NCI-H526 (cell line): ENCODE measurements at places on chromosomes 1 and 21.
A peak's percentile ranks its signal among the peaks of the same experiment; 100 is the strongest.

GRCh38 chr1:46936788-46937187 is 4.5 kb downstream of the CYP4A11 start:
- no peak for DNase-seq

- DNase-seq = no peak
These were observed 170.2 kb downstream of the TNR start for GRCh38 chr1:175572932-175573868.

GRCh38 chr1:182317611-182318161 is 73.9 kb downstream of the GLUL start:
- DNase-seq = peak; percentile 89

- no peak for DNase-seq
These were observed 69.4 kb downstream of the LRRC8D start for GRCh38 chr1:89890085-89890752.

GRCh38 chr1:14924455-14925331 is 228.9 kb upstream of the TMEM51 start:
- peak; percentile 59 for DNase-seq

DNA sequence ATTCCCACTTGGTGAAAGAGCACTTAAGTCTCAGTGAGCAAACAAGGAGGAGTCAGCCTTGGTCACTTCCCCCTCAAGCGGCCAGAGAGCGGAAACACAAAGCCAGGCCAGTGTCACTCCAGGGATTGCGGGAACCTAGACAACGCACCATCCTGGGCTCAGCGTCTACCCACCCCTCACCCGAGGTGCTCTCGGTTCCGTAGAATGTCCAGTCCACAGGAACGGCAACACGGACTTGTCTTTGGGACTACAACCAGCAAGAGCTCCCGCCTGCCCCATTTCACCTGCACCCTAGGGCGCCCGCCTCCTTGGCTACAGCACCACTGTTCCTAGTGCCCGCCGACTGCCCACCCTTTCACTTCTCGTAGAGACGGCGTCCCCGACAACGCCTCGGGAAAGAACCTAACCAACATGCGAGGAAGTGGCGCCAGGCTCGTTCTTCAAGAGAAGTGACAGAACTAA is 509 bp downstream of the GDAP2 start:
- peak; percentile 18 for DNase-seq

GRCh38 chr1:26739329-26739914 is 43.6 kb downstream of the ARID1A start:
- DNase-seq = no peak

DNA sequence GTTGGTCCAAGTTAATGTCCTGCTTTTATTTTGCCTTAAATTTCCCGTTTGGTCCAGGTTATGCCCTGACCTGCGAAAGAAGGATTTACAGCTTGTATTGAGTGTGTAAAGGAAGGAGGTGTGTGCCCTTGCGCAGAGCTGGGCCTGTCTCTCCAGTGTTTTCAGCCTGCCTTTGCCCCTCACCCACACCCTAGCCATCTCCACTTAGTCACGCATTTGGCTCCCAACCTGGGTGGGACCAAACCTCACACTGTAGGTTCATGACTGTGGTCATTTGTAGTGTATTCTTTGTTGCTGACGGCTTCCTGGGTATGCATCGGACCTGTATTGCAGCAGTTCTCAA is 572 bp upstream of the SRSF10 start:
- DNase-seq = peak; percentile 50

GRCh38 chr1:901108-901859 is 22.4 kb upstream of the SAMD11 start:
- DNase-seq = peak; percentile 59

DNA sequence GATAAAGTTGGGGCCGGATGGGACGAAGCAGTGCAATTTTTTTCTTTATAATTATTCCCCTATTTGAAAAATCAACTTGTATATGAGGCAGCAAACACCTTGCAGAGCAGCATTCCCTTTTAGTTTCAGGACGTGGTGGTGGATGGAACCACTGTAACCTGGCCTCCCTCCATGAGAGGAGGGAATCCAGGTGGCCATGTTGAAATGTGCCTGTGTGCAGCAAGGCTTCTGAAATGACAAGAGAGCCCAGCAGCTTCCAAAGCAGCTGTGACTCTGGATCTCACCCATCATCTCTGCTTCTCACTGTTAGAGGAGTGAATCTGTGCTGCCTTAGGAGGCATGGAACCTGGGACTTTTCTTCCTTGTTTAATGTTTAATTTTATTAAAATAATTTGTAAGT is 42.3 kb downstream of the NFIA start:
- no peak for DNase-seq

DNA sequence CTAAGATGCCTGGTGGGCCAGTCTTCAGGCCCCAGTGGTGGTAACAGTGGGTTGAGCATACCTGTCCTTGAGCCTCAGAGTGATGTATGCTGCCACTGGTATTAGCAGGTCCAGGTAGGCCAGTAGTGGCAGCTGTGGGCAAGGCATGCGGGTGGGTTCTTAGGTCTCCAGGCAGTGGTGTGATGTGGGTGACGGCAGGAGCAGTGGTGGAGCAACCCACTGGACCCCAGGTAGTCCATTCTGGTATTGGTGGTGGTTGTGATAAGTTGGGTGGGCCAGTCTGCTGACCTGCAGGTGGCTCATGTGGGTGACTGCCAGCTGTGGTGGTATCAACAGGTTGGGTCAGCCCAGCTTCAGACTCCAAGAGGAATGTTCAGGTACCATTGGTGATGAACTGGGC is 165.0 kb upstream of the GORAB start:
- DNase-seq = no peak

GRCh38 chr1:43214501-43215444 is 42.6 kb downstream of the CFAP57 start:
- no peak for DNase-seq

DNA sequence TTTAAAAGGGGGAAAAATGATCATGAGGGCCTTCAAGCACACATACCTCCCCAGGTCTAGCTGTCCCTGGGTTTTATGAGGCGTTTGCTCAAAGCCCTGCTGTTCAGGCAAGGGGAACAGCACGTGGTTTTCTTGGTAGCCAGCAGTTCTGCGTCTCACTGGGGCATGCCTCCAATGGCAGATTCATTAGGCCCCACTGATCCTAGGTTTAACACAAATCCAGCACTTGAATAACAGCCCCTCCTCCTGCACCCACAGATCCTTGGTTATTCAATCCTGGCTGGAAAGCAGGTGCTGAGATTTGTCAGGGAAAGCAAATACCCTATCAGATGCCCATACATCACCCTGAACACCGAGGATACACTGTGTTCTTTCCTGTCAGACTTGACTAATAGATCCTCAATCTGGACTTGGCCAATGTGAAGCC is 106.4 kb downstream of the ZC3H11B start:
- no peak for DNase-seq

DNA sequence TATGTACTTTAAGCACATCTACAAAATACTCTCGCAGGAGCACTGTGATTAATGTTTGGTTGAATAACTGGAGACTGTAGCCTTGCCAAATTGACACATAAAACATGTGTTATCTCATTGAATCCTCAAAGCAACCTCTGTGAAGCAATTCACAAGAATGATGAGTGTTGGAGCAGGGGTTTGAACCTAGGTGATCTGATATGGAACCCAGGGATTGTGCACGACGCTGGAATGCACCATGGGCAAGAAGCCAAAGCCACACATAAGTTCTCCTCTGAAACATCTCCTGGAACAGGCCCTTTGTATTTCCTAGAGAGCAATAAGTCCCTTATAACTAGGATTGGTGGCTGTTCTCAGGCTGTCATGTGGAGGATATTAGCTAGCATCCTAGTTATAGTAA is 124.6 kb upstream of the IVNS1ABP start:
- no peak for DNase-seq

- no peak for DNase-seq
These were observed 20.4 kb upstream of the ANGPTL7 start for GRCh38 chr1:11168731-11169130.

DNA sequence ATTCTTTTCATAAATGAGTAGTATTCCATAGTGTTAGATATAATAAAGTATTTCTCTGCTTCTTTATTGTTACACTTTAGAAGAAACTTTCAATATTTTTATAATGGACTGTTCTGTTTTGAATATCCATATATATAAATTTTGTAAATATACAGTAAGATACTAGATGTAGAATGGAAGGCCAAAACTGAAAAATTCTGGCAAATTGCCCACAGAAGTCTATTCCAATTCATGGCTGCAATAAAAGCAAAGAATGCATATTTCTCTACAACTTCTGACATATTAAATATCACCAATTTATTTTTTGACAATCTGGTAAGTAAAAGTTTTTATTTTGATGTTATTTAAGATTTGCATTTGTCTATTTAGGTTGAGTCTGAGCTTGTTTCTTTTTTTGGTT is 532.5 kb downstream of the NCAM2 start:
- DNase-seq = no peak

GRCh38 chr1:205600085-205600484 is 31.7 kb downstream of the ELK4 start:
- DNase-seq = no peak
